ENCODE measurements at places on chromosomes 6 and 20. TPM values are rescaled to one million over a fixed set of nuclear protein-coding genes. Genes with fewer than 3 reads are reported as not detected.

GRCh38 chr20:64277571-64278316, 22.2 kb downstream of the PCMTD2 start:
- DNase-seq, result no peak

DNA sequence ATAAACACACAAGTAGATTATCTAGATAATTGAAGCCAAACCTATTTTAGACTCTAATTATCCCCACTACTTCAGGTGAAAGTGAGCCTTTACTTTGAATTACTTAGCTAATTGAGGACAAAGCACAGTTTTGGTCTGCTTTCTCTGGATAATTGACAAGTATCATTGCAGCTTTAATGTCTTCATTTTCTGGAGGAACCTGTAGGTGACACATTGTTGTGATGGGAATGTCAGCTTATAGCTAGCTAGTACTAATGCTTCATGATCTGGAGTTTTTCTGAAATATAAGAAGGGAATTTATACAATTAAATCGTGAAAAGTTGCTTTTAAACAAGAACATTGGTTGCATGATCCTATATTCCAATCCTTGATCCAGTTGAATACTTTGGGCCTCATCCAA, 319.3 kb upstream of the CITED2 start:
- no peak for DNase-seq

DNA sequence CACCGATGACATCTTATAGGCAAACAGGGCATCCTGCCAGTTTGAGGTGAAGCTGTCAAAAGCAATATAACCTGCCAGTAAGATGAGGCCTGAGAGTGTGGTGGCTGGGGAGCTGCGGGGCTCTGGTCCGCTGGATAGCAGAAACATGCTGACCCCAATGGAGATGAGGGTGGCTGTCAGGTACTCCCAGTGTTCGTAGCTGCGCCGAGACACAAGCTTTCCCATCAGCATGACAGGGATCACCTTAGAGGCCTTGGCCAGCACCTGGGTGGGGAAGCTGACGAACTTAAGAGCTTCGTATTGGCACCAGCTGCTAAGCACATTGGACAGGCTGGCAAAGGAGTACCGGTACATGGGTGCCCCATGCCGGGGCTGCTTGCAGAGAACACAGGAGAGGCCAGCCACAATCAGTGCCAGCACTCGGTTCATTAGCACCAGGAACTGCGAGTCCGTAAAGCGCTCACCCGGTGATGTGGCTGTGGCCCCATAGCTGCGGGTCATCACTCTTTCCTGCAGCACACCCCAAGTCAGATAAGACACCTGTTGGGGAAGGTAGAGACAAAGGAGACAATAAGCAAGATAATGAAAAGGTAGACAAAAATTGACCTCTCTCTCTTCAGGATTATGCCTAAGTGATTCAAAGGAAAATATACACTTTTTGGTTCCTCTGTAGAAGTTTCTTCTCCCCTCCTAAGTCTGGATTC, 2.1 kb downstream of the SLC35B2 start:
- no peak for DNase-seq

- DNase-seq, result no peak
Measured at GRCh38 chr6:32337186-32337805, 34.4 kb downstream of the TSBP1 start.

- no peak for DNase-seq
Measured at GRCh38 chr6:159473475-159474263, 219.4 kb downstream of the SOD2 start.

DNA sequence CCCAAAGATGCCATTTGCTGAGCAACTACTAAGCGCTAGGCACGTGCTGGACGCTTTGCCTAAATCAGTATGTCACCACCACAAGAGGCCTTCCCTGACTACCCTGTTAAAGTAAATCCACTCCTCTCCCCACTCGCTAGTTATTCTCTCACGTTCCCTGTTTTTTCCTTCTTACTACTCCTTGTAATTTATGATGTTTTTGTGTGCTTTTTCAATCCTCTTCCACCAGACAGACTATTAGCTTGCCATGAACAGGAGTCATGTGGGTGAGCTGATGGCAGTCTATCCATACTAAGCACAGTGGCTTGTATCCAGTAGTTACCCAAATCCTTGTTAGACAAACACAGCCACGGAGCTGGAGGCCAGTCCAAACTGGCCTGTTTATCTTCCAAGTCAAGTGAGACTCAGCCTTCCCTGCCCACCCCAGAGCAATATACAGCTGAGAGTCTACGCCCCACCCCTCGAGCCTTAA, 41.2 kb downstream of the C6orf132 start:
- peak; percentile 23 for DNase-seq

PHACTR2 gene
- 75.6 TPM for total RNA-seq

RAET1G gene
- 1.4 TPM for total RNA-seq

DNA sequence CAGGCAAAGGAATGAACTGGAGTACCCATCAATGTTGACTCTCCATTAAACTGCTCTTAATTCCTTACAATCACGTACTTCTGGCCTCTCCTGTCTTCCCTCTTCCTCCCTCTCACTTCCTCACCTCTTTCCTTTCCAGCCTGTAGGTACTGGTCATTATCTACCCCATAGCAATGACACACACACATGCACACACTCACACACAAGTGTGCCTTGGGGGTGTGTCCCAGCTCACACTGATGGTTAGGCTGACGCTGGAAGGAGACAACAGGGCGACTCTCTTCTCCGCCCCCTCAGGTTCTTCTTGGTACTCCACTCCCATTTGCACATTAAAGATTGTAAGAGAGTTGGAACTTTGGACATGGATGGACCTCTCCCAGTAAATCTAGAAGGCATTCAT, 14.0 kb upstream of the SERPINB9 start:
- no peak for DNase-seq

HMGCLL1 gene
- total RNA-seq, result 14.8 TPM

DNA sequence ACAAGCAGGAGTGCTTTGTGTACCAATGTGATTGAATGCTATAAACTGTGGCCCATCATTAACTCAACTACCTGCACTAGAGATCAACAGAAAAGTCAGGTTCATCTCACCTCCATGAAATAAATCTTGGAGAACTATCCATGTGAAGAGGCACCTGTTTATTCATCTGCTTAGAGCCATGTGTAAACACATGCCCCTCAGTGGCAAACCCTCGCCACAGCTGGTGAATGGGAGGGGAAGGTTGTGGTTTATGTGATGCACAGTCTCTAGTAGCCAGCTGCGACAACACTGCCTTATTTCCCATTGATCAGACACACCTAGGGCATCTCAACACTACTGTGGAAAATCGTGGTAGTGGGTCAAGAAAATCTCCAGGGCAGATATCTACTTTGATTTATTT, 640.2 kb downstream of the PTPRT start:
- DNase-seq, result no peak

GRCh38 chr20:35146299-35146919, 727 bp downstream of the EDEM2 start:
- peak; percentile 49 for DNase-seq

SOX18 gene
- total RNA-seq, result 52.2 TPM

GRCh38 chr6:107793191-107793590, 30.9 kb downstream of the SCML4 start:
- DNase-seq, result no peak

LBP gene
- total RNA-seq, result not detected

OR2H1 gene
- total RNA-seq, result not detected

DNA sequence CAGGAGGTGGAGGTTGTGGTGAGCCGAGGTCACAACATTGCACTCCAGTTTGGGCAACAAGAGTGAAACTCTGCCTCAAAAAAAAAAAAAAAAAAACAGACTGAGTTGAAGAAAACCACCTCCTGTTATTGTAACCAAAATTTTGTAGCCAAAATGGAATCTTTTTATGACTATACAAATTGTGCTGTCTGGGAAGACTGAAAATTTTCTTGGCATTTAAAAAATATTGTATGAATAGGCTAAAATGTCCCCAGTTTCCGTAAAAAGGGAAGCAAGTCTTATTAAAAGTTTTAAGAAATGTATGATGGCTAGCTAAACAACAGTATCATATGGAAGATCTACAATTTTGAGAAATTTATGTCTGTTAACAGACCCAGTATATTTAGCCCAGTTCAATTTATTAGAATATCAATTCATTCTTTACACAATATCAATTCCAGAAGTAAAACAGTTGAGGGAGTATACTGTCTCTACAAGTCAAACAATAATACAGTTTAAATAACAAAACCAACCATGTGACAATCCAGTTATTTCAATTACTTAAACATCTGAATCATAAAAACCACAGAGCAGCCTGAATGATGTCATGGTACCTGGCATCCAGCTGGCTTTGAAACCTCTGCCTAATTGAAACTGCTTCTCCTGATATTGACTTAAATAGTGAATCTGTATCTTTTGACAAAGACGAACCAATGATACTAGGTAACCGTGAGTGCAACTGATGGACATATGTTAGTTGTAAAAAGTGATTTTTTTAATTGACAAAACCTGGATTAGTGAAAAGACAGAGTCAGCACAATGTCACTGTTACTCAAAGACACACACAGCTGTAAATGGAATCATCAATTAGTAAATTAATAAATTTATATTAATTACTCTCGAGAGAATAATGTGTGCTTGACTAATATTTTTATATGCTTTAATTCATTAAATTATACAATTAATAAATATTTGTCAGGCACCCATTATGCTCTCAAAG, 166.6 kb upstream of the MARCKS start:
- DNase-seq, result no peak

DNA sequence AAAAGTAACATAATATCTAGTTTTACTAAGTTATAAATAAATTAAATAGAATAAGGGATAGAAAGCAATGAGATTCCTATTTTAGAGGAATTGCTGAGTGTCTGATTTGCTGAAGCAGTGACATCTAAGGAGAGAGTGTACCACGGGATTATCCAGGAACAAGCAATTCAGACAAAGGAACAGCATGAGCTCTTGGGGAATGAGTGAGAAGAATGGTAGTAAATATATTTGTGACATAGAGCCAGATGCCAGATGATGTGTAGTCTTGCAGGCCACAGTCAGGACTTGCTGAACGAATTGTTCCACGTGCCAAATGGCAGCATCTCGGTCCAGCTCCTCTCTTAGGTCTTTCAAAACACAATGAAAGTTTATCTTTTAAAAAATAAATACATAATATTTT, 339.2 kb downstream of the TENT5A start:
- DNase-seq, result no peak

DNA sequence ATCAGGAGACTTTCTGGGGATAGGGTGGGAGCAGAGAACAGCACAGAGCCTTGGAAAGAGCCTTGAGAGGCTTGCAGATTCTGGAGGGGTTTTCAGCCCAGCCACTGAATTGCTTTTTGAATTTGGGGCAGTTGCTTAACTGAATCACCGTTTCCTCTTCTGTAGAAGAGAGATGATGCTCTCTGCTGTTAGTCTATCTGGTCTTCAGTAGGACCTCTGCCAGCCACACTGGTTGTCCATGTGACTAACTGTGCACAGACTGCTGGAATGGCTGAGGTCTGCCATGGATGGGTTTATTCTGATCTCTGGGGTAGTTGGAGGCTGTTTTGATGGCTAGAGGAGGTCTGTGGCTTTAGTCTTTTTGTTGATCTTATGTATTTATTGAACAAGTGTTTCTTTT, 21.4 kb upstream of the PRDM1 start:
- no peak for DNase-seq

DNA sequence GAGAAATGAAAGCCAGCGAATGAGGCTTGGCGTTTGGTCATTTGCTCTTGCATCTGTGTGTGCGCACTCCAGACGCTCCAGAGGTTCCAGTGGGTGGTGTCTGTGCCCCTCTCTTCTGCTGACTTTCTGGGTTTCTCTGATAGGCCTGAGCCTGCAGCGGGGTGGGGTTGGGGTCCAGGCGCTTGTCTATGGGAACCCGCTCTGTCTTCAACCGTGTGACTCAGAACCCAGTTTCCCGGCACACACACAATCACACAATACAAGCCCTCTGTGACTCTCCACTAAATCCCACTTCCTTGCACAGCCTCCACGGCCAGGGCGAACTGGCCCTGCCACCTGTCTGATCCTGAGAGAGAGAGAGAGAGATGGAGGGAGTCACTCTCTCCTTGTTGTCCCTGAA, 24.6 kb downstream of the RBM38 start:
- no peak for DNase-seq

TOMM34 gene
- 18.2 TPM for total RNA-seq

GRCh38 chr6:10385524-10386132, 29.2 kb downstream of the TFAP2A start:
- DNase-seq, result no peak

GRCh38 chr20:61980647-61981583, 84.8 kb downstream of the TAF4 start:
- DNase-seq, result peak; percentile 23

- no peak for DNase-seq
Measured at GRCh38 chr6:56713254-56713672, 70.6 kb upstream of the DST start.

VNN1 gene
- total RNA-seq, result 3.5 TPM

GRCh38 chr6:152271776-152272464, 365.2 kb downstream of the SYNE1 start:
- no peak for DNase-seq

DNA sequence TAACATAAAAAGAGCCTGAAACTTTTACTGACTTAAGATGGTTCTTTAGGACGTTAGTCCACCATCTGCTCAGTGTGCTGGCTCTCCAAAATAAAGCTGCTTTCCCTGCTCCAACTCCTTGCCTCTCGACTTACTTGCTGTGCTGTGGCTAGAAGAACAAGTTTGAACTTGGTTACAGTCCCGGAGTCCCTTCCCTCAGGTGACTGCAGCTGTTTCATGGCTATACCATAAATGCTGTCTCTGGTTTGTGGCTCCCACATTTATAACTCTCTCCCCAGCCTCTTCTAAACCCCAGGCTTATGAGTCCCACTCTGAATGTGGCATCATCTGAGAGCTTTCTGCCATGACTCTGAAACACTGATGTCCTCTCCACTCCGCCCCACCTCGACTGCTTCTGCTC, 306.4 kb upstream of the PRND start:
- no peak for DNase-seq

GRCh38 chr6:170143401-170144150, 147.3 kb downstream of the DLL1 start:
- no peak for DNase-seq

GRCh38 chr6:148082696-148083095, 259.9 kb upstream of the SASH1 start:
- no peak for DNase-seq

DNA sequence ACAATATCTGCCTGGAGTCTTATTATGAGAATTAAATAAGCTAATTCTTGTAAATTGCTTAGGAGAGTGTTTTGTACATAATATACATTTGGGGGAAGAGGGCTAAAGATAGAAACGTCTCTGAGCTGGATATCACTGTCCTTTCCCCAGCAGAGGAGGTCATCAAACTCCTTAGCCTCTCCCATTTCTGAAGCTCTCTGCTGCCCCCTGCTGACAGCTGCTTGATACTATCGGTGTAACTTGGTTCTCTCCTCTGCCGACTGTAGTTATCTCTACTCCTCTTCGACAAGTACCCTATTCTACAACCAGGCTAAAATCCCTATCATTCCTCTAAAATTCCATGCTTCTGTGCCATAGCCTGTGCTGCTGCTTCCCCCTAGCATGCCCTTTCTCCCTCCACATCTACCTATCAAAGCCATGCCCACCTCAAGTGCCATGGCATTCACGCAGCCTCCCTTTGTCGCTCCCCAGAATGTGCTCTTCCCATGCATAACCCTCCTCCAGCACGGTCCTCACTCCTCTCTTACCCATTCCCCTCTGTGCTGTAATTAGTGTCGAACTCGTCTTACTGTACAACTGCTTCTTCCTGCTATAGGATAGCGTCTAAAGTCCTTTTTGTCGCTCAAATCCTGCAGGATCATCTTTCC, 101.2 kb downstream of the EPM2A start:
- DNase-seq, result peak; percentile 85

HLA-DQA1 gene
- 6.0 TPM for total RNA-seq

All from lung (tissue), 17 donors.